ENCODE measurements at places on chromosomes 6 and 20.

GRCh38 chr6:71248306-71248765, 40.3 kb upstream of the OGFRL1 start:
- no peak for DNase-seq

- DNase-seq, result no peak
Observed at GRCh38 chr6:161189891-161190290, 84.0 kb downstream of the AGPAT4 start.

- no peak for DNase-seq
Observed at GRCh38 chr6:157760589-157761330, 62.3 kb upstream of the SNX9 start.

GRCh38 chr6:16759181-16759645, 2.0 kb downstream of the ATXN1 start:
- no peak for DNase-seq

DNA sequence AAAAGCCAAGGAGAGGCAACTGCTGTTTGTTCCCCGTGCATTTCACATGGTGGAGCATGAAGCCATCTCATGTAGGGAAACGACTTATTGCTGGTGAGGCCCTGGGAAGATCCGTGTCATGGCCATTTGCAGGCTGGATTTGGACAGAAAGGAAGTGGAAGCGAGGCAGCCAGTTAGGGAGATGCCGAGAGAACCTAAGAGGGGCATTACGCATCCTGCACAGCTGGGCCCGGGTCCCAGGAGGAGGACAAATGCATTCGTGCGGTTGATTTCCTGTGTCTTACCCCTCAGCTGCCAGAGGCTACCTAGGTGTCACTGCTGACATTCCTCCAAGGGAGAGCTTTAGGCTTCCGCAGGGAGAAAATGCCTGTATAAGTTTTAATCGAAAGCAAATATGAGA, 316.2 kb upstream of the CDYL start:
- no peak for DNase-seq

GRCh38 chr20:24743641-24744040, 205.4 kb upstream of the CST7 start:
- no peak for DNase-seq

DNA sequence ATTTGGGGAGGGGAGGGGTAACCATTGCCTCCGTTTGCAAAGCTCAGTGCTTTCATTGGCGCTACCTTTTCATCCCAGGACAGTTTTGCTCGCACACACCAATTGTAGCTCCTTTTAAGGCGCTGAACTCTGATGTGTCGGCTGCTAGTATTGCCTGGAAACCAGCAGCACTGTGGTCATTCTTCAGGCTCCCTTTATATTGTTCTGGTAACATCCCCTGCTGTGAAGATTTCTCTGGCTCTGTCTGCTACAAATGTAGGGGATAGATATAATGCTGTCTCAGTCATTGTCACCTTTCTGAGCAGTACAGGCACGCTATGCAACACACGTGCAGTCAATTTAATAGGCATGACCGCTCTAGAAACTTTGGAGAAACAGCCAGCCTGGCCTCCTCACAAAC, 172.9 kb upstream of the SASH1 start:
- DNase-seq, result no peak

DNA sequence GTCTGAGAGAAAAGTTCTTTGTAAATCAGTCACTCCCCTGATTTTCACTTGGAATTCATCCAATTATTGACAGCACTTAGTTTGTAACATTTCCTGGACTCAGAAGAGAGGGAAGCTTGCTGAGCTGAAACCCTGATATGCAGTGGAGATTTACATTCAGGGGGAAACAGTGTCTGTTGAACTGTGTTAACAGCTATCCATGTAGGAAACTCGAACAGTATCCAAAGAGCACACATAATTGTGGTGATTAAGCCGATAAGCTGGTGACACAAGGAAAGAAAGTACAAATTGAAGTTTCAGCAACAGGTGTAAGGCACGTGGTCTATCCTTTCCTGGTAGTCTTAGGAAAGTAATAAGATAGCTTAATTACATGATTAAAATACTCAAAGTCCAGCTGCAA, 78.1 kb upstream of the FLRT3 start:
- DNase-seq, result no peak

GRCh38 chr6:109579361-109579760, 96.3 kb upstream of the ZBTB24 start:
- DNase-seq, result no peak

GRCh38 chr20:25321262-25321831, 69.3 kb downstream of the ABHD12 start:
- DNase-seq, result no peak
